Stimulated activated CD8-positive, alpha-beta memory T cell treated with anti-CD3 and anti-CD28 coated beads, Interleukin-2, amount 100 ng/mL, for 1 hour (primary cell): ENCODE measurements at places on chromosomes 11 and 22.

- peak; percentile 18 for DNase-seq
Observed at GRCh38 chr22:43884600-43885318, 7.1 kb downstream of the PNPLA5 start.

DNA sequence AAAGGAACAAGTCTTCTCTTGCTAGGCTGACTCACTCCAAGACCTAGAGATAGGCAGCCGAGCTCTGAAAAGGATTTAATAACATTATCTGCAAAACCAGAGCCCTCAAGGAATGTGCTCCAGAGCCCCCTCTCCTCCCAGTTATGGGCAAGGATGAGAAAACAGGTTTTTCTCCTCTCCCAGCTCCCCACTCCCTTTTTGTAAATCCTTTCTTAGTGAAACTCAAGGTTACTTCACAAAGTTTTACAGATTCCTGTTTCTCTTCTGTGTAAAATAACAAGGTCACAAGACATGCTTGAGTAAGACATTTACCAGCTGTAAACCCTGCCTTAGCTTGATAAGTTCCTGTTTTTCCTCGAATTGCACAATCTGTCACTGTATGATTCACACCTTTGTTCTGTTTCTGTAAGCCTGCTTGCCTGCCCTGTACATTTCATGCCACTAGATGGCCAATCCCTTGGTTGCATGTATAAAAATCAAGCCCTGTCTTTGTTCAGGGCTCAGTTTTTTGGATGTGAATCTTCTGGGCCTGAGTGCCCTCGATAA is 489.4 kb downstream of the KCNA4 start:
- no peak for DNase-seq

- no peak for DNase-seq
Observed at GRCh38 chr11:10067629-10068300, 226.3 kb downstream of the SBF2 start.

DNA sequence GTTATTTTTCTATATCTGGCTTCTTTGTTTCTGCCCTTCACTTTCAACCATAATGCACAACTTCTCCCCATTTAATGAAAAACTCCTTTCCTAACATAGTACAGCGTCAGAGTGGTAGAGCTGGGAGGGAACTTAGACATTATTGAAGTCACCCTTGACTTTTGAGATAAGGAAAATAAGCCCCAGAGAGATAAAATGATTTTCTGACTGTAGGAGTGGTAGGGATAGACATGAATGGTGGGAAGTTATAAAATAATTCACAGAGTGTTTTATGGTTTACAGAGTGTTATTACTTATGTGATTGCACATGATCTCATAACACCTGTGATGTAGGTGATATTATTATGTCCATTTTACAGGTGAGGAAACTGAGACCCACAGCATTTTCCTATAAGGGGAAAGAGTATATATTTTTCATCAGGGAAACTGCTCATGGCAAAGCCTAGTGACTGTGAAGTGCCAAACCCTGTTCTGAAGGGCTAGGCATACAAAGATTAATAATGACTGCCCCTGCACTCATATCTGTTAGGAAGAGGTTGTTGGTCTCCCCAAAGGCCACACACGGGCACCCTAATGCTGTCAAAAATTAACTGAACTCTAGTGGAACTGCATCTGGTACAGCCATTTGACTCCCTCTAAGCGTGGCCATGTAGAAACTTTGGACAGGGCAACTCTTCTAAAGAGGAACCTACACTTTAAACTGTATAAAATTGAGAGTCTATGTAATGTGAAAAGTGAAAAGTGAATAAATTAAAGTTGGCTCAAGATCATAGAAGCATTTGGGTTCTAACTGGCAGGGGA is 61.1 kb upstream of the PICALM start:
- no peak for DNase-seq

- DNase-seq, result no peak
Observed at GRCh38 chr11:36265793-36266628, 23.2 kb downstream of the COMMD9 start.

DNA sequence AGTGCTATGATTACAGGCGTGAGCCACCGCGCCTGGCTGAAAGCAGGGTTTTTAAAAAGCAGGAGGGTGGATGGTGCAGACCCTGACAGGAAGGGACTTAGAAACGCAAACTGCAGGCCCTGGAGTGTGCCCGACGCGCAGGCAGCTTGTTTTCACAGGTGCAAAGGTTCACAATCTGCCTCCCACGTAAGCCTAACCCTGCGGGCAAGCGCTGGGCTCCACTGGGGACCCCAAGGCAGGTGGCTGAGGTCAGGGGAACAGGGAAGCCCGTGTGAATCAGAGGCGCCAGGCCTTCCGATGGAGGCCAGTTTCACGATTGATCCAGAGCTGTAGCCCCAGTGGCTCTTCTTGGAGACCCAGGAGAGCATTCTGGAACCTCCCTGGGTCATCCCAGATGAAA is 256.3 kb downstream of the BRD1 start:
- no peak for DNase-seq

GRCh38 chr22:22450343-22450839 is 58.2 kb downstream of the ZNF280B start:
- no peak for DNase-seq

GRCh38 chr11:82533628-82534327 is 199.9 kb downstream of the FAM181B start:
- no peak for DNase-seq
